ENCODE measurements at places on chromosomes 13 and 19. TPM values are rescaled to one million over a fixed set of nuclear protein-coding genes. Genes with fewer than 3 reads are reported as not detected.

Gene CABP5
- not detected for polyA plus RNA-seq

Gene IL11
- polyA plus RNA-seq, result not detected

Gene ZNF284
- 0.54 TPM for polyA plus RNA-seq

Gene ELANE
- polyA plus RNA-seq, result not detected

Gene ELOF1
- polyA plus RNA-seq, result 95.5 TPM

Gene MIDN
- 3.6 TPM for polyA plus RNA-seq

Gene KLK6
- not detected for polyA plus RNA-seq

Gene CADM4
- 0.34 TPM for polyA plus RNA-seq

Gene TNFRSF19
- polyA plus RNA-seq, result not detected

Gene SIGLEC10
- polyA plus RNA-seq, result 0.06 TPM

Gene FCAR
- polyA plus RNA-seq, result not detected

Gene RETN
- not detected for polyA plus RNA-seq

Gene MUC16
- polyA plus RNA-seq, result not detected

Gene FGF14
- not detected for polyA plus RNA-seq

Gene STOML3
- not detected for polyA plus RNA-seq

DNA sequence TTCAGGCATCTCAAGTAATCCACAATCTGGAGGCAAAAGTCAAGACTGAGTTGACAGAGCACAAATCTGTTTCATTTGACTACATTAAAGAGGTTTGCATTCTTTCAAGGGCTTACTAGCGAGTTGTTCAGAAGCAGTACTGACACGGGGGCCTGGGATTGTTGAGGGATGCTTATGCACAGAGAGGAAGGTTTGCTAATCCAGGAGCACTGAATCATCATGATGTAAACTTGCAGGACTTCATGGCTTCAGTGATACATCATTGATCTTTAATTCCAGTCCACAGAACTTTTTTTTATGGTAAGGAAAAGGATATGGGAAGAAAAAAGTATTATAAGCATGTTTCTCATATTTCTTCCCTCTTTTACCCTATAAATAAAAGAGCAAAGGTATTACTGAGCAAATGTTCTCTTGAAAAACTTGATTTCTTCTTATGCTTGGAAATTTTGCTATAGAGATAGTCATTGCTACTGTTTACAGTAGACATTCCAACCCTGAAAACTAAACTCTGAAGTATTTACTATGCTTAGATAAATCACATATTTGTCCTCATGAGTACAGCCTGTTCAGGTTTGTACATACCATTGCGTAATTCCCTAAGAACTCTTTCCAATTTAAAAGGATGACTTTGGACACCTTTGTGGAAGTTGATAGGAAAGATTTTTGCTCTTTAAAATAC, 65.8 kb upstream of the KPNA3 start:
- DNase-seq, result no peak

- DNase-seq, result no peak
Measured at GRCh38 chr13:35995136-35995535, 136.0 kb downstream of the DCLK1 start.

DNA sequence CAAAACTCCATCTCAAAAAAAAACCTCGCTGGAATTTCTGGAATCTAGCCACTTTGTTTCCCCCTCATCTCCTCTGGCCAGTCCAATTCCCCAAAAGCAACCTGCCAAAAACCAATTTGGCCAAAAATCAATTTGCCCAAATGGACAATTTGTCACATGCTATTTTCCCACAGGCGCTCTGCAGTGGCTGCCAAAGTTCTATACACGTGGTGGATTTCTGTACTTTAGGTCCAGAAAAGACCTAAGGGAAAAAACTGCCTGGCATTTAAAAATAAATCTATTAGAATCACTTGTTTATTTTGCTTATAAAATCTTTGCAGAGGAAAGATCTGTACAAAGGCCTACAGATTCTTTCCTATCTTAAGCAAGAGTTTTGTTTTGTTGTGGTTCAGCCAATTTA, 79.4 kb downstream of the MAP4K1 start:
- no peak for DNase-seq

- DNase-seq, result peak; percentile 19
Measured at GRCh38 chr19:16527971-16528521, 14.2 kb downstream of the CHERP start.

DNA sequence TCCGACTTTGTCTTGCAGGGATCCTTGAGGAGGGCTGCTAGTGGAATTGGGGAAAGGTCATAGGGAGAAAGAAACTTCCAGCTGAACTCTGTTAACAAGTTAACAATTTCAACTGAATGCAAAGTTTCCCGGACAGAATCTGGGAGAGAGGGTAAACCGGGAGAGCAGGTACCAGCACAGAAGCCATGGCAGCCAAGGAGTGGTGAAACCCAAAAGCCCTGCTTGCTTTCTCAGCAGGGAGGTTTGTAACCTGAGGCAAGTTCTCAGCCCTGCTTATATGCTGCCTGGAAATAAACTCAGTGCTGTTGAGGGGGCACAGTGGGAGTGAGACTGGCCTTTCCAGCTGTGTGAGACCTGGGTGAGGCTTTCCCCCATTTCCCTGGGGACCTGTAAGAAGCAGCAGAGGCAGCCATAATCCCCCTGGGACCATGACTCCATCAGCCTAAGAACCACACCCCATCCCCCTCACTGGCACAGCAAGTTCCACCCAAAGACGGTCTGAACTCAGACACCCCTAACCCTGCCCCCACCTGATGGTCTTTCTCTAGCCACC, 84.0 kb downstream of the SUCLA2 start:
- DNase-seq, result no peak

DNA sequence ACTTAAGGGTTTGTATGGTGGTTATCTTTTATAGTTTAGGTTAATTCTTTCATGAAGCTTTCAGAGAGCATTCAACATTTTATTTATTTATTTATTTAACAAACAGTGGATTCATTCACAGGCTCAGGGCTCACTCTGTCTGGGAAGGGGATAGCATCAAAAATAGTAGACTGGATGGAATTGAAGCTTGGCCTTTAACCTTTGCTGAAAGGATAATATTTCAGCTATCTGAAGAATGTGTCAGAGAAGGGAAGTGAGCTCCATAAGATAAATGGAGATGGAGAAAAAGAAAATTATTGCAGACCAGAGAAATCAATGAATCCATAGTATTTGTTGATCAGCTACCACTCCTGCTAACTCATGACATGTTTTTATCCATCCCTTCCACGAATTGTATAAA, 305.6 kb downstream of the COG6 start:
- no peak for DNase-seq

GRCh38 chr19:53594811-53595509, 36.8 kb upstream of the DPRX start:
- DNase-seq, result no peak

DNA sequence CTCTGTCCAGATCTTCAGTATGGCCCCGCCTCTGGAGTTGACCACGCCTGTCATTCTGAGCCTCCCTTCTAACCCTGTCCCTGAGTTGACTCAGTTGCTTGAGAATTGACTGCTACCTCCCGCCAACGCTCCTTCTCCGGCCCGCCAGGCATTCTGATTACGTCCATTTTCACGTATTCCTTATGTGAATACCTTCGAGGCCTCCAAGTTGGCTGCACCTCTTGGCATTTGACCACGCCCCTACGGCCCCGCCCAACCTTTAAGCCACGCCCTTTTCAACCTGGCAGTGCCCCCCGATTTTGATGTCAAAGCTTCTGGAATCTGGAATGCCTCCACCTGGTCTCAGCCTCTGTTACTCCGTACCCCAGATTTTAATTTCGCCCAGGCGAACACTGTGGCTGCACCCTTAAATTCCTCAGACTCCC, 1.7 kb upstream of the EML2 start:
- no peak for DNase-seq

GRCh38 chr13:87814403-87814802, 143.2 kb downstream of the SLITRK5 start:
- no peak for DNase-seq

- no peak for DNase-seq
Measured at GRCh38 chr13:32893176-32893575, 123.0 kb upstream of the KL start.

- DNase-seq, result no peak
Measured at GRCh38 chr19:13169769-13170168, 19.6 kb downstream of the IER2 start.

GRCh38 chr19:3370728-3371591, 4.6 kb downstream of the NFIC start:
- no peak for DNase-seq

DNA sequence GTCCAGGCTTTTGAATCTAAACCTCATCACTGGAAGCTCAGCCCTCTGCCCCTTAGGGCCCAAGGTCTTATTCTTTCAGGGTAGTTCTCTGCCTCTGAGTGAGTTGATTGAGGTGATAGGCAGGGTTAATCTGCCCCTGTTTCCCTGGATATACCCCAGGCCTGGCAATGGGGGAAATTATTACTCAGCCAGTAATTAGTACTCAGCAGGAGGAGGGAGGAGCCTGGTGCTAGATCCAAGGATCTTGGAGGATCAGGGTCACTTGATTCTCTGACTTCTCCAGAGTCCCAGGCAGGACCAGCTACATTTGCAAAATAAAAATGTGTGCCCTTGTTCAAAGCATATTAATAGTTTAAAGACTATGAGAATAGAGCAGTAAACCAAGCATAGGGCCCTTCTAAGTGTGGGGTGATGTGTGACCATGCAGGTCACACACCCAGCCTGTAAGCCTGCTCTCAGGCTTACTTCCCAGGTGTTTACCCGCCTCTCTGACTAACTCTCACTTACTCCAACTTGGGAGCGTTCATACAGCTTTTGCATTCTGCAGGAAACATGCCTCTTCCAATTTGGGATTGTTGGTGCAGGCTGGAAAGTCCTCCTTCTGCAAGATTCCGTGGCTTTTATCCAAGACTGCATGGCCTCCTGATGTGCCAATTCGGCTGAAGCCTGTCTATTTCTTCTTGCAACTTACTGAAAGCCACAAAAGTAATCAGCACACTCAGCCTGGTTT, 7.9 kb upstream of the STK24 start:
- no peak for DNase-seq

GRCh38 chr13:41900918-41901317, 60.0 kb downstream of the VWA8 start:
- no peak for DNase-seq

GRCh38 chr19:1467490-1468273, 11.3 kb downstream of the C19orf25 start:
- DNase-seq, result no peak

DNA sequence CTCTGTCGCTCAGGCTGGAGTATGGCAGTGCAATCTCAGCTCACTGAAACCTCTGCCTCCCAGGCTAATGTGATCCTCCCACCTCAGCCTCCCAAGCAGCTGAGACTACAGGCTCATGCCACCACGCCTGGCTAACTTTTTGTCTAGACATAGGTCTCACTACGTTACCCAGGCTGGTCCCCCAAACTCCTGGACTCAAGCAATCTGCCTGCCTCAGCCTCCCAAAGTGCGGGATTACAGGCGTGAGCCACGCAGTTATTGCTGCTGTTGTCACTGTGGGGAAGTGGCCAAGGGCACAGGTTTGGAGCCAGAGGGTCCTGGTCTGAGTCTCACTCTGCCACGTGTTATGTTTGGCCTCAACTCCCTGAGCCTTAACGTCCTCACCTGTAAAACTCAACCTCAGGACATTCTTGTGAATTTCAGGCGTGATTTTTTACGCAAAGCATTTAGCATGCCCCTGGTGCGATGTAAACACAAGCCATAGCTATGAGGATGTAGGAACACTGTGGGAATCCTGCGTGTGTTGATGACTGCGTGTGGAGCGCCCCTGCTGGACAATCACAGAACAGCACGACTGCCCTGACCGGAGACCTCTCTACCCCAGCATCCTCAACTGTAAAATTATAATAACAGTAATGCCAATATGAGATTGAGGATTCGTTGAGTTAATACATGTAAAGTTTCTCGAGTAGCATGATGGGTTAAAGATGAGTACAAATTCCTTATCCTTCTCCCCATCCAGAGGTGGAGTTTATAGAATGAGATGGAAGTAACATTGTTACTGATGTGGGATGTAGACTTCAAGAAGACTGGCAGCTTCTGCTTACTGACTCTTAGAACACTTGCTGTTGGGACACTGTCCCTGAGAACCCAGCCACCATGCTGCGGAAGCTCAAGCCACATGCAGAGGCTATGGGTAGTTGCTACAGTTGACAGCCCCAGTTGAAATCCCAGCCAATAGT, 41.8 kb upstream of the PNMA8B start:
- DNase-seq, result peak; percentile 48

- no peak for DNase-seq
Measured at GRCh38 chr13:27476943-27477703, 26.8 kb upstream of the MTIF3 start.

DNA sequence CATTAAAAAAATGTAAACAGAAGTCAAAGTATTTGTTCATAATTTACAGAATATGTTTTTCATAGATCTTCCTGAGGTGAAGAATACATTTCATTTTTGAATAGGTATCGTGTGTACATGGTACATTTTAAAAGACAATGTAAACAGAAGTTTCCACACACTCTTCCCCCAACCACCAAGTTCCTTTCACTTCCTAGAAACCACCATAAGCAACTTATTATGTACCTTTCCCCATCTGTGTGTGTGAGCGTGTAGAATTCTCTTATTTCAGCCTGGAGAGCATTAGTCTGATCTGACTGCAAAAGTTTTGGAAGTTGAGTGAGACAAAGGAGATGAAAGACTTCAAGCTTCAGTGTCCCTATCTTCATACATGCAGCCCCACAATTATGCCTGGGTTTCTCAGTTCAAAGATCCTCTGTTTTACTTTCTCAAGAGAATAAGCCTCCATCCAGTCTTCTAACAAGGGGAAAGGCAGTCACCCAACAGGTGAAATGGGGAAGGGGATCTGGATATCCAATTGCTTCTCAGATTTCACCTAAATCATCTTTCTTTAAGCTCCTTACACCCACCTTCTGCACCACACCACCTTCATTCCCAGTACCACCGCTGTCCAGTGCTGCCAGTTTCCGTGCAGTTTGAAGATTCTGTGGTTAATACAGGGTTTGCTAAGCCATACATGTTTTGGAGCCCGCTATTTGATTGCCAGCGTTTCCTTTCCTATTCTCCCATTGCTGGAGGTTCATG, 2.1 kb downstream of the TEX30 start:
- no peak for DNase-seq

DNA sequence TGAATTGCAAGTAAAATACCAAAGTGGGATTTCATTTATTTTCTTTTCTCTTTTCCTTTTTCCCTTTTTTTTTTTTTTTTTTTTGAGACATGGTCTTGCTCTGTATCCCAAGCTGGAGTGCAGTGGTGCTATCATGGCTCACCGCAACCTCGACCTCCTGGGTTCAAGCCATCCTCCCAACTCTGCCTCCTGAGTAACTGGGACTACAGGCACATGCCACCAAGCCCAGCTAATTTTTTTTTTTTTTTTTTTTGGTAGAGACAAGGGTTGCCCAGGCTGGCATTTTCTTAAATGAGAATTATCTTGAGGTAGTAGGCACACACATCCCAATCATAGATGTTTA, 68.5 kb upstream of the GPR183 start:
- no peak for DNase-seq

GRCh38 chr19:43618921-43619261, 538 bp downstream of the ZNF428 start:
- DNase-seq, result peak; percentile 14

Measured in naive thymus-derived CD4-positive, alpha-beta T cell (primary cell).